ENCODE measurements at places on chromosomes 1 and 21.

GRCh38 chr21:37449302-37449937 lies 82.8 kb downstream of the DYRK1A start:
- no peak for DNase-seq

- DNase-seq: no peak
These were observed 75.1 kb downstream of the LYST start for GRCh38 chr1:235791532-235792060.

- DNase-seq: no peak
These were observed 233.1 kb upstream of the USP24 start for GRCh38 chr1:55448261-55448660.

GRCh38 chr1:61337981-61338848 lies 255.9 kb downstream of the NFIA start:
- no peak for DNase-seq

DNA sequence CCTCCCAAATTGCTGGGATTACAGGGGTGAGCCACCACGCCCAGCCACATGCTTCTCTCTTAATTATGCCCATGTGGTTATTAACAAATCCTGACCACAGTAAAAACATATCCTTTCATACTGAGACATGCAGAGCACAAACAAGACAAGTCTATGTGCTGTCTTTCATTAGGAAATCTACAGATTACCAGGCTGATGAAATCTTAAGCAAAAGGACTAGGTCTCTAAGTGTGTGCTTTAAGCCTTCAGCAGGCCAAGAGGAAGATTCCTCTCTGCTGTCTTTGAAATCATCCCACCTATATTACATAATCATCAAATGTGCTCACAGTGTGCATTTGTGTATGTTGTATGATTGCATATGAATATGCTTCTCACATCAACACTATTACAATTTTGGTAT lies 419.3 kb downstream of the KCTD3 start:
- DNase-seq: no peak

GRCh38 chr1:30151826-30152225 lies 571.6 kb downstream of the MATN1 start:
- DNase-seq: no peak

DNA sequence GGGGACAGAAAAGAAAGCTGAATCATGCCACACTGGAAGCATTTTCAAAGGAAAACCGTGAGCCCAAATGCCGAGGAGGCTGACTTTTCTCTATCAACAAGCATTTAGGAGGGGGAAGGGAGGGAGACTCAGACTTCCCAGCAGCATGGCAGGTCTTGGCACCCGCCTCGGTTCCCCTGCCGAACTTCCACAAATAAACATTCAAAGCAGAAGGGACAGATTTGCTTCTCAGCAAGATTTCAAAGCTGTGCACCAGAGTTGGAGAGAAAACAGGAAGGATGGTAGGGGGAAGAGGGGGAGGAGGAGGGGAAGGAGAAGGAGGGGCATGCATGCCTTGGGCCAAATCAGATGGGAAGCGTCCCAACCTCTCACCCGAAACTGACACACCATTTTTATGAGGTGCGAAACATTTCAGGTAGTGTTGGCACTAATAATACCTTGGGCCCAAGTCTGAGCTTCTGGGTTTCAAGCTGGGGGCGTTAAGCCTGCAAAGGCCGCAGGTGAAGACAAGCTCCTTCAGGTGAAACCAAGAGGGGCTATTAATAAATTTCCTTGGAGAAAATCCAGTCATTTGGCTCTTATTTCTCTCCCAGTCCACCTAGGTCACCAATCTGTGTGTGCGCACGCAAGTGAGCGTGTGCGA lies 26.4 kb downstream of the ABCA4 start:
- DNase-seq: no peak

GRCh38 chr21:32770871-32771523 lies 558 bp downstream of the PAXBP1 start:
- peak; percentile 47 for DNase-seq

GRCh38 chr1:113742515-113742914 lies 16.8 kb downstream of the PHTF1 start:
- no peak for DNase-seq

- no peak for DNase-seq
These were observed 2.5 kb downstream of the COL6A1 start for GRCh38 chr21:45983981-45984551.

DNA sequence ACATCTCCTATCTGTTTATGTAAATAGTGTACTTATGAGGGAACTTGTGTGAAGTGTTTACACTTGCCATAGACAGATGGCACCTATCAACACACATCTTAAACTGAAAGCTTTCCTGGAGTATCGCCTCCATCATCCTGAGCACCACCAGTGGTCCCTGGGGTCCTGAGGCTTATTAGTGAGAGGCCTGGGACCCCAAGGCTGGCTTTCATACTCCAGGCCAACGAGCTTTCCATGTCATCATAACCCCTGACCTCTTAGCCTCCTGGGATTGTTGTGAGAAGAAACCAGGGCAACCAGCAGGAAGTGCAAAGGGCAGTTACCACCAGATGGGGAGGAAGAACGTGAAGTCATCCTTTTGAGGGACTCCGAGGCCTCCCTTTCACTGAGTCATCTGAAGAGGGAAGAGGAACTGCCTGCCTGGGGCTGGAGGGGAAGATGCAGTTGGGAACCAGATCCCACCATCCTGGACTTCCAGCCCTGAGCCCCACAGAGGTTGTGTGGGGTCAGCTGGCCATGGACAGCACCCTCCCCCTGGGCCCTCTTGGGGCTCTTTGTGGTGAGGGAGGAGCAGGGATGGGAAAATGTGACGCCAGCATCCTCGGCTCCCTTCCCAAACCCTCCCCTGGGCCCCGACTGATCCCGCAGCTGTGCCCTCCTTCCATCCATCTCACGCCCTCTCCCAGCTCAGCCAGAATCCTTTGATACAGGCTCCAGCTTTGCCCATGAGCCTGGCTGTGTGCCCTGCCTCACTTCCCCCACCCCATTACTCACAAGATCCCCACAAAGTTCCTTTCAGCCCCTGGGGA lies 5.8 kb downstream of the INKA2 start:
- no peak for DNase-seq
